ENCODE measurements at places on chromosomes 3 and 15.

- no peak for DNase-seq
Observed at GRCh38 chr15:51378406-51378805, 37.0 kb downstream of the GLDN start.

DNA sequence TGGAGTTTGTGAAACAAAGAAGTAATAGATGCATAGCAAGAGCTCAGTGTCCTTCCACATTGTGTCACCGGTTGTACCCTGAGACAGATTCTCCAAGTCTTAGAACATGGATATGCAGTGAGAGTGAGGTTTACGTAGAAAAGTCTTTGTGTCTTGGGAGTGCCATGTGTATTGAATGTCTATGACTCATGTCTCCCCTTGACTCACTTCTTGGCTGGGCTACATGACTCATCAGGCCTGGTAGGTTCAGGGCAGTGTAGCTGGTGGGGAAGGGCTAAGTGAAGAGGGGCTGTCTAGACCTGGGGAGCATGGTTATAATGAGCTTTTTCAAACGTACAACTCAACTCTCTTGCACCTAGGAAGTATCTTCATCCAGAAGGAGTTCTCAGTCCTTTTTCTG, 167.4 kb downstream of the GAP43 start:
- DNase-seq, result peak; percentile 61

- no peak for DNase-seq
Observed at GRCh38 chr15:62053439-62054085, 6.7 kb downstream of the VPS13C start.

DNA sequence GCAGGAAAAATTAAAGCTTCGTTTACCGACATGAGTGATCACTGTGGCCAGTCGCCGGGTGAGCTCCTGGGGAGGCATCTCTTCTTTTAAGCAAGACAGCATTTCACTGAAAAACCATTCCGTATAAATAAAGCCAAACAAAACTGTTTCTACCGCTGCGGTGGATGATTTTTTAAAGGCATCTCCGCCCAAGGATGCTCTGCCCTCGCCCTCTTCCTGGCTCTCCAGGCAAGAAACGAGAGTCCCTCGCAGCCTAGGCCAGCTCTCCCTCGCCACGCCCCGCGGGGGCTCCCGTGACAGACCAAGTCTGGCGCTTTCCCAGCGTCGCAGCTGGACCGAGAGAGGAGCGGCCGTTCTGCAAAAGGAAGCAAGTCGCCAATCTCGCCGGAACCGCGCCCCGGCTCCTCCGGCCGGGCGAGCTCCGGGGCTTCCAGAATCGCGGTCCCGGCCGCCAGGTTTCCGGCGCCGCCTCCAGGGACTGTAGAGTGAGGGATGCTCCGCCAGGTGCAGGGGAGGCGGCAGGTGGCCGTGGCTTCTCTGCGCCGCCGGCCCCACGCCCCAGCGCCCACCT, 458 bp downstream of the MCF2L2 start:
- no peak for DNase-seq

DNA sequence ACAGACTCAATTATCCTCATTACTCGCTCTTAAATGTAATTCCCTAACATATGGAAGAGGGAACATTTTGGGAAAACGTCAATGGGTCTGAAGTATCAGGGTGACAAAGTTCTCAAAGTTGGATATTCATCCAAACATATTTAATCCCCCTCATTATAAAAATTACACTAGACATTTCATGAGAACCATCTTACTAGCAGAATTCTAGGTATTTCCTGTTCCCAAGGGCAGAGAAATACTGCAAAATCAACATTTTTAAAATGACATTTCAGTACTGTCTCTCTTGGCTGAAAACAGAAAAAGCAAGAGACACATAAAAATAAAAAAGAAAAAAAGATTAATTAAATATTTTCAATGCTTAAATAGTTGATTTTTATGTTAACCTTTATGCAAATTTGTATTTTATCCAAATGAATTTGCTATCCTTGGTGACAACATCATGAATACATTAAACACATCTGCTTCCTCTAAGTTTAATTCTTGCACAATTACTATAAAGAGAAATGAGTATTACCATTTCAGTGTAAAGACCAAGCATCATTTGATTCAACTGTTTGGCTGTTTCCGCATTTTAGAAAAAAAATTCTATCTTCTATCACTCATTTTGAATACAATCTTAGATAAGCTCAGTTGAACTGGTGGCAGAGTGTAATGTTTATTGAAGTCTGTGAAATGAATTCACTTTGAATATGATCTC, 114.8 kb upstream of the COL8A1 start:
- no peak for DNase-seq

GRCh38 chr3:141735176-141735575, 2.9 kb upstream of the RNF7 start:
- DNase-seq, result no peak

GRCh38 chr3:128011140-128011539, 41.1 kb upstream of the SEC61A1 start:
- DNase-seq, result no peak

GRCh38 chr3:155356594-155357370, 63.3 kb upstream of the STRIT1 start:
- no peak for DNase-seq

DNA sequence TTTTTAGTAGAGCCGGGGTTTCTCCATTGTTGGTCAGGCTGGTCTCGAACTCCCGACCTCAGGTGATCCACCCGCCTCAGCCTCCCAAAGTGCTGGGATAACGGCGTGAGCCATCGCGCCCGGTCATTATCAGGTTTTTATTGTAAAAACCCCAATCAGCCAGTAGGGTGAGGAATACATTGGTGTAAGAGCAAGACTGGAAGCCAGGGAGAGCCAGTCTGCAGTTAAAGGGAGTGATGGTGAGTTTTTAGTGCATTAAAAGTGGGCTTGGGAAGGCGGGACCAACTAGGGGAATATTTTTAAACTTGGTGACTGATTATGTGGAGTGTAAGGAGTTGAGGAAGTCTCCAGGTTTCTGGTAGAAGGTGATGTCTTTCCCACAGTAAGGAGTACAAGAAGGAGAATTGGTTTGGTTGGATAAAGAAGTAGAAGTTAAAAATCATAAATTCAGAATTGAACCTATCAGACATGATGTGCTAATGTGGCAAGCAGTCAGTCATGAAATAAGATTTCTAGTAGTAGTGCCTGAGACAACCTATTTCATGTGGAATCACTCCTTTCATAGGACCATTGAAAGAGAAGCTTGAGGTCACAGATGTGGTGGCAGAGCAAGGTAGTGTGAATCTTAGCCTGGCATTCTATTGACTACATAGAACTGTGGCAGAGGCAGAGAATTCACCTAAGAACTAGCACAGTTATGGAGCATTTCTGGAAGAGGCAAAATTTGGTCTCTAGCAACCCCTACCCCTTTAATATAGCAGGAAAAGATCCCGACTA, 2.4 kb upstream of the DCBLD2 start:
- DNase-seq, result no peak

GRCh38 chr3:169085827-169086226, 577.7 kb downstream of the MECOM start:
- DNase-seq, result no peak

DNA sequence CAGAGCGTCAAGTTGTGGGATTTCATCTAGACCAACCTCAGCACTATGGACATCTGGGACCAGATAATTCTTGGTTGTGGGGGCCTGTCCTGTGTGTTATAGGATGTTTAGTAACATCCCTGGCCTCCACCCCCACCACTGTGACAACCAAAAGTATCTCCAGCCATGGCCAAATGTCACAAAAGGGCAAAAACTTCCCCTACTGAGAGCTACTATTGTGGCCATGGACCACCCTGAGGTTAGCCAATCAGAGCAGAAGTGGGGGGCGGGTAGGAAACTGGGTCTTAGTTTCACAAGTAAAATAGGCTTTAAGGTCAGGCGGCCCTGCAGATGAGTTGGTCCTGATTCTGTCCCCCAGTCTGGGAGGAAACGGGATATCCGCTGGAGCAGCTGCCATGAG, 25.4 kb downstream of the KIF7 start:
- DNase-seq, result no peak

- no peak for DNase-seq
Observed at GRCh38 chr15:43868406-43868805, 41.6 kb downstream of the WDR76 start.

GRCh38 chr3:61141697-61142096, 109.6 kb downstream of the FHIT start:
- DNase-seq, result no peak

GRCh38 chr3:38500688-38501417, 4.7 kb downstream of the EXOG start:
- DNase-seq, result no peak

DNA sequence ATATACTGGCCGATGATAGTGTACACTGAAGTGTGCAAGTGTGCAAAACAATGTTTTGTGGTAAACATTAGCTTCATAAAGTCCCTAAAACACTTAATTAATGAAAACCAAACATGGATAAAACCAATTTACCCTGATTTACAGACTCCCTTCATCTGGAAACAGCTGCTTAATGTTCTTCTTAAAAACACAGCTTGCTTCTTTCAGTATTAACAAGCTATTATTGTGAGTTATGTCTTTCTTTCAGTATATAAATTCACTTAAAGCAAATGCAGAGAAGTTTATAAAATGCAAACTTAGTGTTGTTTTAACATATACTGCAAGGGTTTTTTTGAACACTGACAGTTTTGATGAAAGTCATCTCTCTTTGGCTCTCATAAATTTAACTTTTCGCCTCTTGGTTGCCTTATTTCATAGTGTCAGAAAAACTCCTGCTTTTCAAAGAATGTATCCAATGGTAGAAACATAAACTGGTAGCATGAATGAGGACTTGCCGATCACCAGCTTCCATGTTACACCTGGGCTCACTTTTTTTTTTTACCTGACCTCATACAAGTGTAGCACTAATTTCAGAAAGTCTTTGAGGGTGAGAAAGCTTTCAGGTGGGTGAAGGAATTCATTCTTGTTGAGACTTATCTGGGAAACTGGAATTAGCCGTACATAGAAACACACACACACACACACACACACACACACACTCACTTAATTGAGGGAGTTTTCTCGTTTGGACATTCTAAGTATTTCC, 532.2 kb downstream of the ROBO2 start:
- DNase-seq, result no peak

DNA sequence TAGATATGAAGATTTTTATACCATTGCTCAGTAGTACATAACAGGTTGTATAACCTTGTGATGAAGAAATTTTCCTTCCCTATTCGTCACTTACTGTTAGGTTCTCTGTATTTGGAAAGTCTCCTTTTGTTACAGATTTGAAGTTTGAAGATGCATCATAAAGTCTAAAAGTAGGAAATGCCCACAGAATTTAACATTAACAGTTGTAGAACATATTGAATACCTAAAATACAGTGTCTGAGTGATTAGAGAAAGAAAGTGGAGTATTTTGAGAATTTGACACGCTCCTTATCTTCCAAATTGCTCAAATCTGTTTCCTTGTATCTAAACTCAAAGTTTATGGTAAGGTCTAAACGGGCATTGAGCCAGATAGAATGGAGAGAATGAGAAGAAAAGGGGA, 111.3 kb downstream of the MBNL1 start:
- no peak for DNase-seq

DNA sequence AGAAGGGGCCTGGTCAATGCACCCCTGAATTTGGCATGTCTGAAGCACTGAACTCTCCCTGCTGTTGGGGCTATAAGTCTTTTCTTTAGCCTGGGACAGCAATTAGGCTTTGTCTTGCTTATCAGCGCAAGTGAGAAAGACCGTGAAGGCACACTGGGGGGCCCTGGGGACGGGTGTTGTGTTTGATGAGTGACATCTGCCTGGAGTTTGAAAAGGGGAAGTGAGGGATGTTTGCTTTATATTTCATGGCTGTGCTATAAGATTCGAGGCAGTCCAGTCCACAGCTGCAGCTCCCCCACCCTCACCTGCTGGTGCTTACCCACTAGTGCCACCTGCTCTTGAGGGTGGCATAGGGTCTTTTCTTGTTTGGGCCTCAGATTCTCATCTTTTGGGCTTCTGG, 44.8 kb downstream of the CEMIP start:
- DNase-seq, result no peak

- DNase-seq, result no peak
Observed at GRCh38 chr3:158220575-158220974, 110.7 kb downstream of the RSRC1 start.

GRCh38 chr3:43062564-43063040, 43.3 kb downstream of the POMGNT2 start:
- DNase-seq, result no peak

DNA sequence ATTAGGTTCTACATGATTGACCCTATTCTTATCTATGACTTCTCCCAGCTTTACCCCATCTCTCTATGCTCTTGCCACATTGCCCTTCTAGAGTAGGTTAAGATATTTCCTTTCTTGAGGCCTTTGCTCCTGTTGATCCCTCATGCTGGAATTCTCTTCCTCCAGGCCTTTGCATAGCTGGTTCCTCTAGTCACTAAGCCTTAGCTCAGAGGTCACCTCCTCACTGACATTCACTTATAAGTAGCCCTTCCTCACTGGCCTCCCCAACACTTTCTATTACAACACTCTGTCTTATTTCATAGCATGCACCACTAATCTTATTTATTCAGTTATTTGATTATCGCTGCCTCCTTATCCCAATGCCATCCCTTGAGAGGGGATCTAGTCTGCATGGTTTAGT, 228.4 kb upstream of the COL8A1 start:
- no peak for DNase-seq

DNA sequence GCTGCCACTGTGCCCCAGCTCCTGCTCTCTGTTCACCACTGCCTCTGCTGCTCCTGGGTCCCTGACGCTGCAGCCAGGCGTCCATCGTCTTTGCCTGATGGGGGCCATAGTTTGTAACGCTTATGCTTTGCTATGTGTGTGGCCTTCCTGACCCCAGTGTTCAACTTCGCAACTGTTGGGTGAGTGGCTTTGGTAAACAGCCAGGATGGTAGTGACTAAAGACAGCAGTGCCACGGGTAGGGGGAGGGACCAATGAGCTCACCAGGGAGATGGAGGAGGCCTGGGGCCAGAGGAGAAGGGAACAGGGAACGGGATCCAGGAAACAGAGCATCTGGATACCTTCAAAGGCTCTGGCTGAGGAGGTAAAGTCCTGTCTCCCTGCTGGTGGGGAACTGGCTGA, 75.9 kb upstream of the ALDH1L1 start:
- DNase-seq, result no peak

- DNase-seq, result no peak
Observed at GRCh38 chr3:101509281-101509680, 3.7 kb downstream of the SENP7 start.

GRCh38 chr3:161549261-161549660, 52.7 kb downstream of the OTOL1 start:
- no peak for DNase-seq

DNA sequence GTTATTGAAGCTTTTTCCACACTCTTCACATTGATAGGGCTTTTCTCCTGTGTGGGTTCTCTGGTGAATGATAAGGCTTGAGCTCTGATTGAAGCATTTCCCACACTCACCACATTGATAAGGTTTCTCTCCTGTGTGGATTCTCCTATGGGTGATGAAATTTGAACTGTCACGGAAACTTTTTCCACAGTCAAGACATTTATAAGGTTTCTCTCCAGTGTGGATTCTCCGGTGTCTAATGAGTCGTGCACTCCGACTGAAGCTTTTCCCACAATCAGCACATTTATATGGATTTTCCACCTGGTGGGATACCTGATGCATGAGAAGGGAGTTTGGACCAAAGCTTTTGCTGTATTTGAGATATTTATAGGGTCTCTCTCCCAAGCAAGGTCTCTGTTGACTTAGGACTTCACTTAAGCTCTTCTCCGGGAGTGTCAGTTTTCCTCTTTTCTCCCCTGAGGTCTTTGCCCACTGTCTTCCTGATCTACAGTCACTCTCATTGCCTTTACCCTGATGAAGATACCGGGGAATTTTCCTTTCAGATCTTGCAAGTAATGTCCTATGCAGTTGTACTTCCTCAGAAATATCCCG, 9.4 kb downstream of the ZSCAN29 start:
- no peak for DNase-seq

- no peak for DNase-seq
Observed at GRCh38 chr3:170012683-170013400, 25.0 kb upstream of the GPR160 start.
